ENCODE measurements at places on chromosomes 1 and 21.

DNA sequence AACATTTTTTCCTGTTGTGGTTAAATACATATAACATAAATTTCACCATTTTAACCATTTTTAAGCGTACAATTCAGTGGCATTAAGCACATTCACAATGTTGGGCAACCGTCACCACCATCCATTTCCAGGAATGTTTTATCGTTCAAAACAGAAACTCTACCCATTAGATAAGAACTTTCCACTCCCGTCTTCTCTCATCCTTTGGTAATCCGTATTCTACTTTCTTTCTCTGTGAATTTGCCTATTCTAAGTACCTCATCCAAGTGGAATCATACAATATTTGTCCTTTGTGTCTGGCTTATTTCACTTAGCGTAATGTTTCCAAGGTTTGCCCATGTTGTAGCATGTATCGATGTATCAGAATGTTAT, 336.0 kb downstream of the RRAGC start:
- no peak for DNase-seq

- no peak for DNase-seq
Measured at GRCh38 chr1:5502311-5503194, 489.7 kb downstream of the NPHP4 start.

DNA sequence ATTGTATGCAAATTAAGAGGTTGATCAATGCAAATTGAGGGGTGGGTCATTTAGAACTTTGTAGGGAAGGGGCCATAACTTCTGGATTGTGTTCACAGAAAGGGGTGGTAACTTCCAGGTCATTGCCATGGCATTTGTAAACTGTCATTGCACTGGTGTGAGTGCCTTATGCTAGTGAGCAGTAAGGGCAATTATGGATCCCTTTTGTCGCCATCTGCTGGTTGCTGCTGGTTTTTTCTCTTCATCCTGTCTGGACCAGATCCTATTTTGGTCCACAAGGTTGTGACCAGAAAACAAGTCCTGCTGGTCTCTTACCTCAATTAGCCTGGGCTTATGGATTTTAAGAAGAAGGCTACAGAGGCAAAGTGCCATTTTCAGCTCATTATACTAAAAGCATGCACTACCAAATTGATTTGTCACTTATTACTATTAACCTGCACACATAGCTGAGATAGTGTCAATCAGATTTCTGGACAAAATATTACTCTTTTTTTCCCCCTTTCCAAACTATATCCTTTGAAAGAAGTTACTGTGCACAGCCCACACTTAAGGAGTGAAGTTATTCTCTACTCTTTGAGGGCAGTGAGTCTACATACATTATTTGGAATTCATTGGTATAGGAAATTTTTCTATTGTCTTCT, 196.2 kb downstream of the ZC3H11B start:
- peak; percentile 35 for DNase-seq

DNA sequence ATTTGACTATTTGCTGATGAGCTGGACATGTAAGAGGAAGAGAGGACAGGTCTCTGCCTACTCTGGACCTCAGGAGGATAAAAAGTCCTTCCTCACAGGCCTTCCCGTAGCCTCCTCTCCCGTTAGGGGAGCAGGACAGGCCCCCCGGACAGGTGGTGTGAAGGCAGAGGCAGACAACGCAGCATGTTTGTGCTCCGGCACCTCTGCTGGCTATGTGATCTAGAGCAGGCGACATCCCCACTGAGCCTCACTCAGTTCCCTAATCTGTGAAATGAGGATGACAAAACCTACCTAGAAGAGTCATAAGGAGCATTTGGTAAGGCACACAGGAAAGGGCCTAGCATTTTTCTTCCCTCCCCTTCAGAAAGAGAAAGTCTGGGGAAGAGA, 34.8 kb downstream of the KIAA1614 start:
- no peak for DNase-seq

DNA sequence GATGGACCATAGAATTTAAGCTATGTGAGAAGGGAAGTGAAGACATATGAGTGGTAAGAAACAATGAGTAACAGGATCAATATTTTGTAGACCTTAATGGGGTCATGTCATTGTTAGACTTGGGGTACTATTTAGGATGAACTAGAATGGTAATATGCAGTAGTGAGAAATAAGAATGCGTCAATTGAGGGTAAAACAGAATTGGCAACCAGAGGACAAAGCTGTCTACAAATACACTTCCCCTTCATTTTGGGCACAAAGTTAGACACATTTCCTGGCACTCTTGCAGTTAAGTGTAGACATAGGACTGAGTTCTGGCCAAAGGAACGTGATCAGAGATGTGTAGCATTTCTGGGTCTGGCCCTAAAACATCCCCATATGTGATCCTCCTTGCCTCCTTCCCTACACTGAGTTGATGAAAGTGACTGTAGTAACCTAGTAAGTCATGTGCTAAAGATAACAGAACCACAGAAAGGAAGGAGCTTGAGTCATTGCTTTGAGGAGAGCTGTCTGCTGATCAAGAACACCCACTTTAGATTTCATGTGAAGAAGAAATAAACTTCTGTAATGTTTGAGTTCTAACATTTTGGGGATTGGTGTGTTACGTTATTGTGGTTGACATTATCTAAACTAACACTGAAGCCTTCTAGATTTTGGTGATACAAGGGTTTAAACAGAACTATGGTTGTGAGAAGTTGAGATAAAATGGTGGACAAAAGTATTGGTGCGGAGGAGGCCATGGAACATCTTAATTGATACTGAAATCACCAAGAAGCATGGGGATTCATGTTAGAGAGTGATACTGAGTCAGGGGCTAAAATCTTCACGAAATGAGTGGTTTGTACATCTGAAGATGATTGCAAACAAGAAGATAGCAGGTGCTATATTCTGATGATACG, 41.7 kb downstream of the CD55 start:
- no peak for DNase-seq

GRCh38 chr1:34984435-34984792, 733 bp downstream of the TMEM35B start:
- peak; percentile 18 for DNase-seq

DNA sequence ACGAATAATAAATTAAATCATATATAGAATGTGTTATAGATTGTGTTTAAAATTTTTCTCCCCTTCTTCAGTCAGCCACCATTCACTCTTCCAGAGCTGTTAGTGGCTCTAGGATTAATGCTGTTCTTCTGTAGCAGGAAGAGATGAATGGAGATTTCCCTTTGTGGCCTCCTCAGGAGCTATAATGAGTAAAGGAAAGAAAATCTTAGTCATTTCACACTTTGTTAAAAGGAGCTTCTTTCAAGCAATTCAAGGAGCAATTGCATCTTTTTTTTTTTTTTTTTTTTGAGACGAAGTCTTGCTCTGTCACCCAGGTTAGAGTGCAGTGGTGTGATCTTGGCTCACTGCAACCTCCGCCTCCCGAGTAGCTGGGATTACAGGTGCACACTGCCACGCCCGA, 23.7 kb upstream of the TMCO2 start:
- no peak for DNase-seq

- no peak for DNase-seq
Measured at GRCh38 chr1:94552071-94552586, 10.6 kb upstream of the F3 start.

DNA sequence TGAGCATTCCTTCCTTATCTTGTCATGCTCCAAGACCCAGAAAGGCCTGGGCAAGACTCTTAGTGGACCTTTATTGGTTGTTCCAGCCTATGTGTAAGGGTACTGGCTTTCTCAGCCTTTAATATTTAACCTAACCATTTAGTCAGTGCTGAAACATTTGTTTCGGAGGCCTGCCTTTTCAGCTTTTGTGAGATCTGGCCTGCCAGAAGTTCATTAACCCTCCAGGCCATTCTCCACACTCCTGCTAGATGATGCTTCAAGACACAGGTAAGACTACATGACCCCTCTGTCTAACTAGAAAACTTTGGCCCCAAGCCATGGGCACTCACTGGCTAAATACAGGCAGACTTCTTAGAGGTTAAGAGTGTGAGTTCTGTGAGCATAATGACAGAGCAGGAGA, 138.4 kb upstream of the ZP4 start:
- no peak for DNase-seq

GRCh38 chr21:33975548-33976081, 60.0 kb upstream of the ATP5PO start:
- DNase-seq, result no peak

DNA sequence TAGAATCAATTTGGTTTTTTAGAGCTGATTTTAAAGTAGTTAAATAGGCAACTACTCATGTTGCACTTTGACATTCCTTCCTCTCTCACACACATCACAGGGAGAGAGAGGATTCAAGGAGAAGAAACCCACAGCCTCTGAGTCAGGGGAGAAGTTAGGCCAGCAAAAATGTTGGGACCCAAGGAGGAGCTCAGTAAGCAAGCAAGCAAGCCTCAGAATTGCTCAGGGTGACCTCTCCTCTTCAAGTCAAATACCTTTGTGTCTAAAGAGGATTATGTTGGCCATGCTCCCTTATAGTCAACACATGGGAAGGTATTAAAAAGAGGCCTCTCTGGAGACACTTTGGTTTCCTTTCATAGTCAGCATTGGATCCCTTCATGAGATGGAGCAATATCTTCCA, 80.5 kb upstream of the WARS2 start:
- no peak for DNase-seq

DNA sequence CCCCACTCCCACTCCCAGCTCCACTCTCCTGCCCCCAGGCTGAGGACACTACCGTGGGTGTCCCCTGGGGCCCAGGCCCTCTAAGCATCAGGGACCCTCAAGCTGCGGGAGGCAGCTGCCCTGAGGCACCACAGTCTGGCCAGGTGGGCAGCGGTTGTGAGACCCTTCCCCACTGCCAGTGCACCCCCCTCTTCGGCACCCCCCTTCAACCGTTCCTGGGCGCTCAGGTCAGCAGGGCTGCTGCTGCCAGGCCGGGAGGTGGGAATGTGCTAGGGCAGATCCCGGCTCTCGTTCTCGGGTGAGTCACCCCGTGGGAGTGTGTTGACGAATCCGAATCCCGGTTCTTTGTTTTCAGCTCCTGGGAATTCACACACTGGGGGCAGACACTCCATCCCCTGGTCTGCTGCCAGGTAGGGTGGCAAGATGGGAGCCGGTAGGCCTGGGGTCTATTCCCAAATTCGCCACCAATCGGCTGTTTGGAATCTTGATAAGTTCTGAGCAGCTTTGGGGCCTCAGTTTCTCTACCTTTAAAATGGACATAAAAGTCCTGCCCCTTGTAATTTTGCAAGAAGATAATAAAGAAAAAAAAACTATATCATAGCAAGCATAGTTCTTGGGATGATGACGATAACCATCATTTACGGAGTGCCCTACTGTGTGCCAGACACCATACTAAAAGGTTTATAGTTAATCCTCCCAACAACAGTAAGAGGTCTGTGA, 28.5 kb upstream of the CASZ1 start:
- DNase-seq, result no peak

GRCh38 chr1:115436596-115436995, 98.5 kb upstream of the NGF start:
- no peak for DNase-seq

GRCh38 chr1:153362187-153362775, 4.6 kb downstream of the S100A9 start:
- peak; percentile 26 for DNase-seq

DNA sequence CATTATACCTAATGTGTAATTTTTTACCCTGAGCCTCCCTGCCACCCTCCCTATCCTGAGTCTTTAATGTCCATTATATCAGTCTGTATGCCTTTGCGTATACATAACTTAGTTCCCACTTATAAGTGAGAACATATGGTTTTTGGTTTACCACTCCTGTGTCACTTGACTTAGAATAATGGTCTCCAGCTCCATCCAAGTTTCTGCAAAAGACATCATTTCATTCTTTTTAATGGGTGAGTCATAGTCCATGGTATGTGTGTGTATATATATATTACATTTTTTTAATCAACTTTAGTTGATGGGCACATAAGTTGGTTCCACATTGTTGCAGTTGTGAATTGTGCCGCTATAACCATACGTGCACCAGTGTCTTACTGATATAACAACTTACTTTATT, 477.1 kb upstream of the NEGR1 start:
- DNase-seq, result no peak

- no peak for DNase-seq
Measured at GRCh38 chr1:35097224-35097623, 18.0 kb downstream of the ZMYM1 start.

GRCh38 chr1:150262388-150263320, 5.1 kb downstream of the CA14 start:
- no peak for DNase-seq
